ENCODE measurements at places on chromosomes 2 and 18. TPM values are rescaled to one million over a fixed set of nuclear protein-coding genes. Genes with fewer than 3 reads are reported as not detected.

Gene REG1B
- not detected for total RNA-seq

Gene ACTG2
- 0.67 TPM for total RNA-seq

Gene CCDC148
- 0.48 TPM for total RNA-seq

Gene TMEM37
- total RNA-seq = 0.33 TPM

Gene NEDD4L
- 28.1 TPM for total RNA-seq

Gene RFX8
- 0.57 TPM for total RNA-seq

Gene ELAC1
- total RNA-seq = 7.1 TPM

Gene MAP2
- 23.2 TPM for total RNA-seq

Gene LCT
- not detected for total RNA-seq

Gene ATP8B1
- total RNA-seq = 80.7 TPM

Gene NDUFS1
- total RNA-seq = 93.1 TPM

Gene TEKT4
- not detected for total RNA-seq

Gene NEU2
- total RNA-seq = not detected

Gene GREB1
- 0.19 TPM for total RNA-seq

Gene PDCD1
- not detected for total RNA-seq

Gene POTEJ
- total RNA-seq = 0.65 TPM

Gene BCL2L11
- 9.0 TPM for total RNA-seq

Gene LYPD1
- total RNA-seq = 1.9 TPM

Gene KCNK3
- not detected for total RNA-seq

Gene DNAJC10
- 169 TPM for total RNA-seq

Gene ASPRV1
- 0.33 TPM for total RNA-seq

Gene DSG4
- total RNA-seq = not detected

Gene DLGAP1
- 0.10 TPM for total RNA-seq

Gene CYP20A1
- total RNA-seq = 33.5 TPM

Gene ELOA2
- total RNA-seq = not detected

Gene PCARE
- total RNA-seq = not detected

Gene SERPINB11
- not detected for total RNA-seq

Gene FMNL2
- total RNA-seq = 50.9 TPM

Gene ITPRIPL1
- 3.4 TPM for total RNA-seq

Gene RHBDD1
- 9.5 TPM for total RNA-seq

Gene UGT1A4
- total RNA-seq = not detected

Gene MAP4K4
- 330 TPM for total RNA-seq

Measured in vein endothelial cell (primary cell).